ENCODE measurements at places on chromosomes 11 and 22. TPM values are rescaled to one million over a fixed set of nuclear protein-coding genes. Genes with fewer than 3 reads are reported as not detected.

GRCh38 chr11:89184021-89184420 is 6.3 kb downstream of the TYR start:
- no peak for DNase-seq

DNA sequence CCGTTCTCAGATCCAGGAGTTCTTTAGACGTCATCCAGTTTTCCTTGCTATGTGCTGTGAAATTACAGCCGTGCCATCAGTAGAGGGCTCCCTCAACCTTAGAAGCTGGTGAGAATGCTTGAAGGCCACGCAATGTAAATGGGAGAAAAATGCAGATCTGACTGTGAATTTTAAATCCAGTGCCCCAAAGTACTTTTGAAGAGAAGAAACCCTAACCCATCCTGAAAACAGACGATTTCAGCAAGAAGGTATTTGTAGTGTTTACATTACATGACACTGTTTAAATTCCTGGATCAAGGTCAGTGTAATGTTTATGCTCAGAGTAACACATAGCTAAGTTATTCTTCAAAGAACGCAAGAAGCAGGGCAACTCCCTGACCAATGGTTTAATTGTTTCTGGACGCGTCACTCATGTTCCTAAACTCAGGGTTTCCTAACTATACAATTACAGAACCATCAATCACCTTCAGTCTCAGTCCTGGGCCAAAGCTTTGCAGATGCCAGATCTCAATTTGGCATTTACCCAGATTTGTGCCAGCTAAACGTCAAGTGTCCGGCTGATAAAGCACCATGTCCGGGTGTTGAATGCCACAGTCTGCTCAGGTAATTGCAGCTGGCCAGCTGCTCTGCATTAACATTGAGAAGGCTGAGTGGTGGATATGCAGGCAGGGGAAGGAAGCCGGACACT is 38.2 kb downstream of the ADAMTS8 start:
- DNase-seq = no peak

Gene OR6T1
- polyA plus RNA-seq = not detected

- DNase-seq = no peak
These were observed 5.5 kb upstream of the PCF11 start for GRCh38 chr11:83151274-83151977.

Gene RAB38
- polyA plus RNA-seq = 0.66 TPM

GRCh38 chr11:58905011-58905720 is 34.1 kb upstream of the GLYATL1 start:
- DNase-seq = peak; percentile 75

Gene NAALAD2
- polyA plus RNA-seq = 0.74 TPM
